Calu3 (cell line): ENCODE measurements at places on chromosomes 1 and 21. TPM values are rescaled to one million over a fixed set of nuclear protein-coding genes. Genes with fewer than 3 reads are reported as not detected.

The ANGPTL3 gene
- not detected in 2 replicates for total RNA-seq

The C8B gene
- not detected in 2 replicates for total RNA-seq

The APCS gene
- 0.66 TPM in 1 of 2 replicates, not detected in the other for total RNA-seq

The CFHR3 gene
- not detected in 2 replicates for total RNA-seq

The NUF2 gene
- total RNA-seq, result 25.3 and 33.1 TPM in 2 replicates

The CYP4A22 gene
- not detected in 2 replicates for total RNA-seq

The HTR6 gene
- total RNA-seq, result not detected in 2 replicates

The HPDL gene
- total RNA-seq, result 8.4 and 9.7 TPM in 2 replicates
